Neural crest cell (in vitro differentiated cells): ENCODE measurements at places on chromosomes 12 and 14. TPM values are rescaled to one million over a fixed set of nuclear protein-coding genes. Genes with fewer than 3 reads are reported as not detected.

CMA1 gene
- total RNA-seq = not detected in 2 replicates

MIA2 gene
- 10.6 and 12.7 TPM in 2 replicates for total RNA-seq

GRCh38 chr14:65224799-65225198, 122.5 kb upstream of the MAX start:
- peak overlapping the region; percentile 10 for H3K27ac ChIP-seq
- H3K27me3 ChIP-seq = no peaks in the 10 kb centered on the region
- H3K4me3 ChIP-seq = peak overlapping the region; percentile 4
- no peak for DNase-seq

- no peak overlapping the region for H3K4me3 ChIP-seq
- no peak for DNase-seq
- no peak overlapping the region for H3K27ac ChIP-seq
- peaks cover 10% of the 10 kb centered on the region for H3K4me1 ChIP-seq
Observed at GRCh38 chr12:97235102-97235501, 227.5 kb upstream of the RMST start.

DNA sequence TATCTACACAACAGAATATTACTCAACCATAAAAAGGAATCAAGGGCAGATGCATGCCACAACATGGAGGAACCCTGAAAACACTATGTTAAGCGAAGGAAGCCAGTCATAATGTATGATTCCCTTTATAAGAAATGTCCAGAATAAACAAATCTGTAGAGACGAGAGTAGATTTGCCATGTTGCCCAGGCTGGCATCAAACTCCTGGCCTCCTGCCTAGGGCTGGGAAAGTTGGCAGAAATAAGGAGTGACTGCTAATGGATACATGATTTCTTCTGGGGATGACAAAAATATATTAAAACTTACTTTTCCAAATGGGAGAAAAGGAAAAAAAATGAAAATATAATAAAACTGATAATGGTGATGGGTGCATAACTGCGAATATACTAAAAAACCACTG, 10.9 kb downstream of the CLIP1 start:
- DNase-seq = no peak
- no peak overlapping the region for H3K4me3 ChIP-seq
- H3K36me3 ChIP-seq = peaks cover 7% of the 10 kb centered on the region
- peaks cover 15% of the 10 kb centered on the region for H3K4me1 ChIP-seq
- no peaks in the 10 kb centered on the region for H3K27me3 ChIP-seq

DNA sequence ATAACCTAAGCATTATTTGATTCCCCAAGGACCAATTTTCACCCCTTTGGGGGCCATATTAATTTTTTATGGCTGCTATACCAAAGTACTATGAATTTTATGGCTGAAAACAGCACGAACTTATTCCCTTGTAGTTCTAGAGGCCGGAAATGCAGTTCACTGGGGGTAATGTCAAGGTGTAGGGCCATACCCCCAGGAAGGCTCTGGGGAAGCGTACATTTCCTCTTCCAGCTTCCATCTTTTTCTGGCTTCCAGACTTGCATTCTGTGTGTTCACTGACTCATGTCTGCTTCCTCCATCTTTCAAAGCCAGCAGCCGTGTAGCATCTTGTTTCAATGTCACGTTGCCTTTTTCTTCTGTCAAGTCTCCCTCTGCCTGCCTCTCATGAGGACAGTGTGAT, 133.5 kb downstream of the BICD1 start:
- H3K4me3 ChIP-seq = no peak overlapping the region
- peaks cover 11% of the 10 kb centered on the region for H3K4me1 ChIP-seq
- no peaks in the 10 kb centered on the region for H3K27me3 ChIP-seq
- peak overlapping the region; percentile 72 for H3K27ac ChIP-seq
- DNase-seq = no peak

C12orf54 gene
- not detected in 2 replicates for total RNA-seq

- H3K4me3 ChIP-seq = no peak overlapping the region
- peak overlapping the region; percentile 54 for H3K27ac ChIP-seq
- DNase-seq = no peak
Observed at GRCh38 chr14:36834293-36834692, 172.6 kb downstream of the PAX9 start.

- no peaks in the 10 kb centered on the region for H3K27me3 ChIP-seq
- H3K36me3 ChIP-seq = peaks cover 10% of the 10 kb centered on the region
- H3K27ac ChIP-seq = no peak overlapping the region
- no peak overlapping the region for H3K4me3 ChIP-seq
Observed at GRCh38 chr12:113189361-113189760, 3.8 kb downstream of the RITA1 start.

SSTR1 gene
- not detected in 2 replicates for total RNA-seq

- no peak overlapping the region for H3K27ac ChIP-seq
- no peaks in the 10 kb centered on the region for H3K27me3 ChIP-seq
Observed at GRCh38 chr12:24921251-24922038, 27.5 kb downstream of the BCAT1 start.

GRCh38 chr12:69896653-69897381, 71.8 kb downstream of the MYRFL start:
- no peaks in the 10 kb centered on the region for H3K27me3 ChIP-seq
- H3K4me1 ChIP-seq = peaks cover 27% of the 10 kb centered on the region
- no peak overlapping the region for H3K4me3 ChIP-seq
- no peak overlapping the region for H3K27ac ChIP-seq
- DNase-seq = no peak

R3HDM2 gene
- 57.3 and 57.5 TPM in 2 replicates for total RNA-seq

GRCh38 chr12:15856097-15856982, 25.8 kb upstream of the STRAP start:
- H3K36me3 ChIP-seq = no peaks in the 10 kb centered on the region
- no peaks in the 10 kb centered on the region for H3K4me1 ChIP-seq
- no peaks in the 10 kb centered on the region for H3K27me3 ChIP-seq
- peak; percentile 54 for DNase-seq

- H3K4me1 ChIP-seq = peaks cover 20% of the 10 kb centered on the region
- peaks cover 5% of the 10 kb centered on the region for H3K27me3 ChIP-seq
- H3K4me3 ChIP-seq = peak within 1 kb of the TSS; percentile 96
Observed at GRCh38 chr14:23056956-23057756, at the start of gene CDH24. Gene CDH24, minus strand, starts transcription at chr14:23057520. Its CDS starts 1,787 bp downstream, at chr14:23055733.

JDP2 gene
- total RNA-seq = 2.6 and 4.7 TPM in 2 replicates

DNA sequence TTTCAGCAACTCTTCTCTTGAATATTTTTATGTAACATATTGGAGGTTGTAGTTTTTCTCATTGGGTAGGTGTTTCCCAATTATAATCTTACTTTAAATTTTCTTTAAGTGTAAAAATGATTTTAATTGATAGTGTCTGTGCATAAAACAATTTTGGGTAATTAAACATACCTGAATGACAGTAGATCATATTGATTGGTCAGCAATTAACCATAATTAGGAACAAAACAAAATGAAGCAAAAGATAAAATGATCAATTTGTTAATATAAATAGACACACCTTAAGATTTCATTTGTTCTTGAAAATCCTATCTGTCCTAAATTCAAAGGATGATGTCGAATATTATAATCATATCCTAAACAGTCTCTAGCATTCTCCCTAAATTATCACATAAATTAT, 468.3 kb downstream of the PDZRN4 start:
- H3K27me3 ChIP-seq = no peaks in the 10 kb centered on the region
- no peak overlapping the region for H3K4me3 ChIP-seq
- H3K36me3 ChIP-seq = no peaks in the 10 kb centered on the region
- H3K27ac ChIP-seq = no peak overlapping the region
- no peak for DNase-seq
- H3K4me1 ChIP-seq = no peaks in the 10 kb centered on the region

- no peaks in the 10 kb centered on the region for H3K36me3 ChIP-seq
- H3K27me3 ChIP-seq = no peaks in the 10 kb centered on the region
- H3K27ac ChIP-seq = no peak overlapping the region
- DNase-seq = no peak
Observed at GRCh38 chr14:84108746-84109457, 1421.0 kb upstream of the FLRT2 start.

- H3K36me3 ChIP-seq = no peaks in the 10 kb centered on the region
- no peak overlapping the region for H3K4me3 ChIP-seq
- H3K4me1 ChIP-seq = peaks cover 8% of the 10 kb centered on the region
- no peaks in the 10 kb centered on the region for H3K27me3 ChIP-seq
Observed at GRCh38 chr12:79939728-79940310, 4.9 kb upstream of the PPP1R12A start.

RDH5 gene
- 10.4 and 14.2 TPM in 2 replicates for total RNA-seq

DNA sequence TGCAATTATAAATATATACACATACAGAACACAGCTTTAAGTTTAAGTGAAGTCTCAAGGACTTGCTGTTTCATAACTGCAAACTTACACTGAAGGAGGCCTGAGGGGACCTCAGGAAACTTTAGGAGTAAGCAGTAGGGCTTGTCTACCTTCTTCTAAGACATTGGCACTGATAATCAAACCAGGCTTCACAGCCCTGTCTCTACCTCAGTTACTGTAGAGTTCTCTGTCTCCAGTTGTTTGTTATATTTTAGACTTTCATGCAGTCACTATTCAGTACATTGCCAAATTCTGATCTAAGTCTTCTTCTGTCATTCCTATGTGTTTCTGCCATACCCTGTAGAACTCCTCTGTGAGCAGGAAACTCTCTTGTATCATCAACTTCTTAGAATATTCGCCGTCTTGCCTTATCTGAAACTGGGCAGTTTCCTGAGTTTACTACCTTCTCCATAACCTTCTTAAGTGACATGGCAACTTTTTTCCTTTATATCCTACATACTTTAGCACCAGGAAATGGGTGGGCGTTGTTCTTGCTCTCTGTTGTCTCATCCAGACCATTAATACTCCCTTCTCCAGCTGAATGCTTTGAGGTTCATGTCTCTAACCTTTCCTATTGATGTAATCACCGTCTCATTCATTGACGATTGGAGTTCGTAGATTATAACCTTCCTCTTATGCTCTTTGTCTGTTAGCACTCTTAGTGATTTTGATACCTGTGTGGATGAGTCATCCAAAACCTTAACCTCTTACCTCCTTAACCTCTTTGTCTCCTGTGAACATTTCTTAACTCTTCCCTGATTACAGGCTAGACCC, 11.4 kb downstream of the APAF1 start:
- H3K36me3 ChIP-seq = peaks cover 6% of the 10 kb centered on the region
- H3K27ac ChIP-seq = no peak overlapping the region
- no peak overlapping the region for H3K4me3 ChIP-seq
- no peaks in the 10 kb centered on the region for H3K27me3 ChIP-seq
- DNase-seq = no peak

GRCh38 chr12:123973552-123974341, 732 bp downstream of the ZNF664 start:
- H3K27ac ChIP-seq = peak overlapping the region; percentile 91
- peaks cover 13% of the 10 kb centered on the region for H3K36me3 ChIP-seq
- peak; percentile 22 for DNase-seq
- H3K4me1 ChIP-seq = peaks cover 50% of the 10 kb centered on the region

GRCh38 chr14:103199124-103199523, 75.9 kb downstream of the TNFAIP2 start:
- peaks cover 7% of the 10 kb centered on the region for H3K36me3 ChIP-seq
- H3K4me1 ChIP-seq = no peaks in the 10 kb centered on the region
- H3K27ac ChIP-seq = no peak overlapping the region

- H3K36me3 ChIP-seq = no peaks in the 10 kb centered on the region
- DNase-seq = peak; percentile 90
- peaks cover 25% of the 10 kb centered on the region for H3K4me1 ChIP-seq
- H3K27ac ChIP-seq = no peak overlapping the region
- peaks cover 85% of the 10 kb centered on the region for H3K27me3 ChIP-seq
- no peak overlapping the region for H3K4me3 ChIP-seq
Observed at GRCh38 chr12:48988030-48988649, 10.0 kb downstream of the WNT1 start.

KLRK1 gene
- total RNA-seq = not detected in 2 replicates

DNA sequence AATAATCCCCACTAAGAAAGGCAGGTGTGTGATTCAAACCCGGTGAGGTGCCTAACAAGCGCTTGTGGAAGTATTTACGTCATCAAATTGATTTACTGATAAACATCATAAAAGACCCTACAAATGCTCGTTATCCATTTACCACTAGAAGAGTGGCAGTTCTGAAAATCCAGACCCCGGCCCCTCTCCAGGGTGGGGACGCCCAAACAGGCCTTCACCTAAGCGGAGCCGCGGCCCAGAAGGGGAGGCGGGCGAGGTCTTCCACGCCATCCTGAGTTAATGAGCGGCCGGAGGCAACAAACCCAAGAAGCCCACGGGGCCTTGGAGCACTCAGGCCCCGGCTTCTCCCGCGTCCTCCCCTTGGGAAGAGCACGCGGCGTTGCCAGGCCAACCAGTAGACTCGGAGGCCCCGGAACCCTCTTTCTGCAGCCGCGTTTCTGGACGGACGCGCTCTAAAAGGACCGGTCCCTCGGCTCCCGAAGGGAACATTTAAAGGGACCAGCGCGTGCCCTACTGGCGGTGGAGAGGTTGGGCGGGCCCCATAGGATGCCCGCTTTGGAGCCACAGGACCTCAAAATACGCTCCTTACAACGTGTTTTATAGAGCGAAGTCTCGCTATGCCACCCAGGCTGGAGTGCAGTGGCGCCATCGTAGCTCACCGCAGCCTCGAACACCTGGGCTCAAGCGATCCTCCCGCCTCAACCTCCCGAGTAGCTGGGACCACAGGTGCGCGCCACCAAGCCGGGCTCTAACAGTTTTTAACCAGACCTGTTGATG, 3.5 kb downstream of the PTPN21 start:
- peaks cover 13% of the 10 kb centered on the region for H3K27me3 ChIP-seq
- H3K36me3 ChIP-seq = peaks cover 3% of the 10 kb centered on the region
- DNase-seq = peak; percentile 65
- H3K4me3 ChIP-seq = peak overlapping the region; percentile 93
- H3K27ac ChIP-seq = no peak overlapping the region

GRCh38 chr12:95554532-95555071, 3.3 kb upstream of the USP44 start:
- H3K27me3 ChIP-seq = peaks cover 35% of the 10 kb centered on the region
- H3K27ac ChIP-seq = no peak overlapping the region
- DNase-seq = no peak
- H3K4me3 ChIP-seq = no peak overlapping the region
- peaks cover under 1% of the 10 kb centered on the region for H3K36me3 ChIP-seq
- H3K4me1 ChIP-seq = peaks cover 21% of the 10 kb centered on the region

- DNase-seq = no peak
- no peaks in the 10 kb centered on the region for H3K36me3 ChIP-seq
- no peak overlapping the region for H3K4me3 ChIP-seq
- peaks cover 11% of the 10 kb centered on the region for H3K4me1 ChIP-seq
- H3K27ac ChIP-seq = no peak overlapping the region
Observed at GRCh38 chr12:107646436-107646835, 39.2 kb upstream of the PWP1 start.

- no peaks in the 10 kb centered on the region for H3K36me3 ChIP-seq
- no peak for DNase-seq
- no peak overlapping the region for H3K27ac ChIP-seq
- H3K27me3 ChIP-seq = no peaks in the 10 kb centered on the region
Observed at GRCh38 chr14:81889529-81889928, 355.9 kb upstream of the SEL1L start.

GRCh38 chr14:34373191-34373590, 88.8 kb downstream of the SPTSSA start:
- no peak for DNase-seq
- H3K27ac ChIP-seq = no peak overlapping the region
- no peaks in the 10 kb centered on the region for H3K36me3 ChIP-seq
- H3K4me3 ChIP-seq = no peak overlapping the region
- H3K27me3 ChIP-seq = no peaks in the 10 kb centered on the region
- no peaks in the 10 kb centered on the region for H3K4me1 ChIP-seq
